ENCODE measurements at places on chromosomes 6 and 20.

DNA sequence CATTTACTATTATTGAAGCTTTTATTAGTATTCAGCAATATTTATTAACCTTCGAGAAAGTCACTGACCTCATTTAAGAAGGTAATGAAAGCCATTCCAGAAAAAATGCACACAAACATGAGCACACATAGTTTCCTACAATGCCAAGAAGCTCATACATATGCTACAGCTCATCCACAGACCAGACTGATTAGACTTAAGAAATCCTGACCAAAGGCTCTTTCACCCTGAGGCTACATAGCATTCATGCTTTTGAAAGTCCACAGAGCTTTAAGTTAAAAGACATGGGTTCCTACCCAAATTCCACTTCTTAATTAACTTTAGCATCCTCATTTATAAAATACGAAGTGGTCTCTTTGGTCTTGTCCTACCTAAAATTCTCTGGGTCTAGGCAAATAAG lies 430.4 kb downstream of the TBC1D32 start:
- no peak for DNase-seq

DNA sequence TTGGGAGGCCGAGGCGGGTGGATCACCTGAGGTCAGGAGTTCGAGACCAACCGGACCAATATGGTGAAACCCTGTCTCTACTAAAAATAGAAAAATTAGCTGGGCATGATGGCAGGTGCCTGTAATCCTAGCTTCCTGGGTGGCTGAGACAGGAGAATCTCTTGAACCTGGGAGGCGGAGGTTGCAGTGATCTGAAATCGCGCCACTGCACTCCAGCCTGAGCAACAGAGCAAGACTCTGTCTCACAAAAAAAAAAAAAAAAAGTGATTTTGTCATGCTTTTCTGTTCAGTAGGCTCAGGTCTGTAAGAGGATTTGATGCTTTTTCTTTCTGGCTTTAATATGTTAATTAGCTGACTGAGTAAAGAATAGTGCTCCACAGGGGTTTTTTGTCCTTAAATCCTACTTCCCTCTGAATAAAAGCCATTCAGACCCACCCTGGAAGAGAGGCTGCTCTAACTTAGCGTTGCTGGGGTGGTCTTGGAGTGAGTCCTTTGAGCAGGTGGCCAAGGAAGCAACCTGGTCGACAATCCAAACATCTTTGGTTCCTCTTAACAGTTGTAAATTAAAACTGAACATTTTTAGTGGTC lies 19.0 kb downstream of the MCM8 start:
- no peak for DNase-seq

DNA sequence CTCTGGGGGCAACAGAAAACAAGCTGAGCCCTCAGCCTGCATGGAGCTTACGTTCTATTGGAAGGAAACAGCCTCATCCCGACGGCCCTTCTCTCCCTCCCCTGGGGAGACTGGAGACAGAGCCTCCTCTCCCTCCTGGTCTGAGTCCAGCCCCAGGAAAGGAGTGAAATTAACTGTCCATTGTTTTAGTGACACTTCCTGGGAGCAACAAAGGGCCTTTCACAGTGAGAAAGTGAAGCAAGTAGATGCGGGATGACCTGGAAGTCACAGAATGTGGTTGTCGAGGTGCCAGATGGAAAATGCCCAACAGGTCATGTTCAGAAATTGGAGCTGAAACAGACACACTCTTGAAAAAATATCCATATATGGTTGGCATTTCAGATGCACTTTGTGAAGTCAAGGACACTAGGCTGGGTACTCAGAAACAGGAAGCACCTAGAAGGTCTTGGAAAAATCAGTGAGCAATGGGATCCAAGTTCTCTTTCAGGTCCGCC lies 77.8 kb downstream of the TFAP2C start:
- no peak for DNase-seq

DNA sequence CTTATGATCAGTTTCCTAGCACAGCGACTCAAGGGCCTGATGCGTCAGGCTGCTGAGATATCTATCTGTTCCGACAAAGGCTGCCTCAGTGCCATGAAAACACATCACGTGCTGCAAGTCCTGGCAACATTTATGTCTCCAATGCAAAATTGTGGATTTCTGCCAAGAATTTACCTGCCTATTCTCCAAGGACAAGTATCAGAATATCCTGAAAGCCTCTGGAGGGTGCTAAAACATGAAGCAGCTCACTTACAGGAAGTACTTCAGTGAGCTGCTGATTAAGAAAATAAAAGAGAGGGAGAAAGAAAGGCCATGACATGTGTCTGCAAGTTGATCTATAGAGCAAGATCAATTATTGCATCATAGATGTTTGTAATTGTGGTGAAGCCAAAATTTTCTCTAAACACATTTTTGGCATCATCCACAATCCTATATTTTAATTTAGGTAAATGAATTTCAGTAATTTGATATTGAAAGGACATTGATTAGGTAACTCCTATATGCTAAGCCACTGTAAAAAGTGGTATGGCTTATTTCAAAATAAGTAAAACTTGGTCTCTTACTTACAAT lies 25.8 kb upstream of the TPBG start:
- no peak for DNase-seq

GRCh38 chr6:22966691-22967422 lies 397.5 kb downstream of the HDGFL1 start:
- no peak for DNase-seq

DNA sequence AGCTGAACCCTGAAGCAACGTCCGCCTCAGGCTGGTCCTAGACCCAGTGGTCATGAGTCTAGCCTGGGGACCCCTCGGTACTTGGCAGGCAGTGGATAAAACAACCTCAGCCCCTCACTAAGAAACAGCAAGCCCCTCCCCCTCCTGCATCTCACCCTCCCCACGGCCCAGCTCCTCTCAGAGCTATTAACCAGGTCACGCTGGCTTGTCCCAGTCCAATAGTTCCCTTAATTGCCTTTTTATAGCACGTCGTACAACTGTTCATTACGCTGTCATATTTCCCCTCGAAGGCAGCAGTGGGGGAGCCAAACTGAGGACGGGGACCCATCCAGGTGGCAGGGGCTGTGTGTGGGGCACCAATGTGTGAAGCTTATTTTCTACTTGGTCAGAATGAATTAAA lies 8.6 kb upstream of the SLC32A1 start:
- no peak for DNase-seq

DNA sequence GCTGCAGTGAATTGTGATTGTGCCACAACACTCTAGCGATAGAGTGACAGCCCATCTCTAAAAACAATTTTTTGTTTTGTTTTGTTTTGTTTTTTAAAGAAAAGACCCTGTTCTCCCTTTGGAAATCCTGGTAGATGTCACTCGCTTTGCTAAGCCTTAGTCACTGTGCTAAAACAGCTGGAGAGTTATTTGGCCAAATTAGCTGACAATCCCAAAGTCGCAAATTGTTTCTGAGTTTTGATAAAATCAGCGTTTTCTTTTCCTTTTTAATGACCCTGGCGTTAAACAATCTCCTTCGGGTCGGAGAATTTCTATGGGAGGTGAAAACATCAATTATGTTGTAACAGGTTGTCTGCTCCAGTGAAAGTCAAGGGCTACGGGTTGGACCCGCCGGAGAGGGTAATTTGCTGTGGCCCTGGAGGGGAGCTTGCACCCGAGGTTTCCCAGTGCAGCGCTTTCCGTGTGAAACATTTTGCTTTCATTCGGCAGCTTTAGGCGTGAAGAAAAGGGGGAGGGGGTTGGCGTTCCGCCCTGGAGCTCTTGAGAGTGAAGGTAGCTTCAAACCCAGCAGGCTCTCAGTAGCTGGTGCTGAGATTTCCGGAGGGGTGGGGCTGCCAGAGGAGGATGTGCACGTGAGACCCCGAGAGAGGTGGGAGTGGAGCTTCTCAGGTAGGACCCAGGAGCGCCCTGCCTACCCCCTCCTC lies 296.6 kb downstream of the PHACTR1 start:
- DNase-seq, result peak; percentile 22

DNA sequence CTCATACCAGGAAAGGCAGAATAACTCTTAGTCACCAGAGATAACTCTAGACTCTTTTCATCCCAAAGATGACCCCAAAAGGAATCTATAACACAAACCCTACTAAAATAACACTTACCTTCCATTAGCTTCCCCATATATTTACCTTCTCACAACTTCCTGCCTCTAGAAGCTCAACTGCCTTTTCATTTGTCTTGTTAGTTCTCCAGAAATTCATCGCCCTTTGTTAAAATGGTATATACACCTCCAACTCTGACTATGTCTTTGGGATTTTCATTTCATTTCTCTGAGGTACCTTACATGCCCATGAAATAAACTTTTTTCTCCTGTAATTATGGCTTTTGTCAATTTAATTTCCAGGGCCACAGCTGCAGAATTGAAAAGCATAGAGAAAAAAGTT lies 33.5 kb downstream of the GCM1 start:
- DNase-seq, result no peak

DNA sequence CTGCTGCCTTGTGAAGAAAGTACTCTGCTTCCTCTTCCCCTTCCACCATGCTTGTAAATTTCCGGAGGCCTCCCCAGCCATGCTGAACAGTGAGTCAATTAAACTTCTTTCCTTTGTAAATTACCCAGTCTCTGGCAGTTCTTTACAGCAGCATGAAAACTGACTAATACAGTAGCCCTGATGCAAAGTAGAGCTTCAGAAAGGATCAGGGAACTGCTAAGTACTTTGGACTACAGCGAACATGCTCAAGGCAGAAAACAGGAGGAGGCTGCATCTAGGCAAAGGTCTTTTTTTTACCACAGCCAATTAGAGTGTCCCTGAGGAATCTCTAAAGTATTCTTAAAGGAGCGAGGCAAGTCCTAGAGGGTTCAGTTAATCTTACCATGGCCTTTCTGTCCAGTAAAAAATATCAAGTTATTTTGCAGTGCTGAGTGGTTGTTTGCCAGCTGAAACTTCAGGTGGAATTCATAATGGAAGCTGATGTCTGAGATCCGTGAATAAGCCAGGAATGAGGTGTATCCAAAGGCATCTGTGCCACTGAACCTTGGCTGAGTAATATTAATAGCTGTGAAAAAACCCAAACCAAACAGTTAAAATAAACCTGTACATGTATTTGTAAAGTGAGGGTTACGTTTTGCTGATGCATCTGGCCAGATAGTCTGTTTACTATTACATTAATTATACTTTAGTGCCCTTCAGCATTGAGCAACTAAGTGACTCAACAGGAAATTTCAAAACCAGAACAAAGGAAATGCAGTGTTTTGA lies 170.4 kb downstream of the PHF3 start:
- DNase-seq, result no peak

GRCh38 chr20:2446845-2447244 lies 23.7 kb downstream of the SNRPB start:
- DNase-seq, result no peak

- DNase-seq, result no peak
Observed at GRCh38 chr20:32970115-32970972, 33.9 kb downstream of the SUN5 start.

GRCh38 chr20:59688999-59689398 lies 84.7 kb downstream of the PHACTR3 start:
- no peak for DNase-seq

DNA sequence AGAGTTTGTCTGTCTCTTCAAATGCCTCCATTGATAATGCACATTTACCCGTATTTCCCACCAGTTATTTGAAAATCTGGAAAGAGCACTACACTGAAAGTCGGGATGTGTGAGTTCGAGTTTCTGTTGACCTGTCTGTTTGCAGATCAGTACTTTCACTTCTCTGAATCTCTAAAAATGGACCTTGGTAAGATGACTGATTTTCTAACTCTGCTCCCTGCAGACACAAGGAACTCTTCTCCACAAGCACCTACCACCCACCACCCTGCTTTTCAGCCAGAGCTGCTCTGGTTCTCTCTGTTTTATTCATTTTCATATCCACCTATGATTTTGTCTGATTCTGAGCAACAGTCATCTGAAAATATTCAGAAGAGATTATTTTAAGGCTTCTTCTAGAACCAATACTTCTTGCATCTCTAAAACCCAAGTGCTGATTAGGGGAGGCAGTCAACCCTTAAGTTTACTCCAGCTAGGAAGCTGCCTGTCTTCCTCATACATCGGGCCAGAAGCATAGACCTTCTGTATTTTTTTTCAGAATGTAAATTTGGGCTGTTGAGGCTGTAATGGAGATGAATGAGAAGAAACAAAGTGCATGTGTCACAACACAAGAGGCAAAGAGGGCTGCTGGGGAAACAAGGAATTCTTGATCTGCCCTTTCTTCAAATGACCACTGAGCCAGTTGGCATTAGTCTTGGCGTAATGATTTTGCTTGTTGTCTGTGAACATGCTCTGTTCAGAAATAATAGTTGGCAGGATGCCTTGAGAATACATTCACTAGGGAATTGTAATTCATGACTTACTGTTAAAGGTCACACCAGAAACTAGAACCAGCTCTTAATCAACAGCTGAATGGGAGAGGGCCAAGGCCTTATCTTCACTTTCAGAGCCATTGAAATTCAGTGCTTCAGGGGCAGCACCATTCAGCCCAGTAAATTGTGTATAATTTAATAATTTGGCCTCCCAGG lies 85.4 kb upstream of the MYLIP start:
- peak; percentile 54 for DNase-seq

GRCh38 chr6:145271577-145271976 lies 463.7 kb downstream of the EPM2A start:
- DNase-seq, result no peak

GRCh38 chr20:11853359-11853758 lies 64.3 kb upstream of the BTBD3 start:
- DNase-seq, result no peak

DNA sequence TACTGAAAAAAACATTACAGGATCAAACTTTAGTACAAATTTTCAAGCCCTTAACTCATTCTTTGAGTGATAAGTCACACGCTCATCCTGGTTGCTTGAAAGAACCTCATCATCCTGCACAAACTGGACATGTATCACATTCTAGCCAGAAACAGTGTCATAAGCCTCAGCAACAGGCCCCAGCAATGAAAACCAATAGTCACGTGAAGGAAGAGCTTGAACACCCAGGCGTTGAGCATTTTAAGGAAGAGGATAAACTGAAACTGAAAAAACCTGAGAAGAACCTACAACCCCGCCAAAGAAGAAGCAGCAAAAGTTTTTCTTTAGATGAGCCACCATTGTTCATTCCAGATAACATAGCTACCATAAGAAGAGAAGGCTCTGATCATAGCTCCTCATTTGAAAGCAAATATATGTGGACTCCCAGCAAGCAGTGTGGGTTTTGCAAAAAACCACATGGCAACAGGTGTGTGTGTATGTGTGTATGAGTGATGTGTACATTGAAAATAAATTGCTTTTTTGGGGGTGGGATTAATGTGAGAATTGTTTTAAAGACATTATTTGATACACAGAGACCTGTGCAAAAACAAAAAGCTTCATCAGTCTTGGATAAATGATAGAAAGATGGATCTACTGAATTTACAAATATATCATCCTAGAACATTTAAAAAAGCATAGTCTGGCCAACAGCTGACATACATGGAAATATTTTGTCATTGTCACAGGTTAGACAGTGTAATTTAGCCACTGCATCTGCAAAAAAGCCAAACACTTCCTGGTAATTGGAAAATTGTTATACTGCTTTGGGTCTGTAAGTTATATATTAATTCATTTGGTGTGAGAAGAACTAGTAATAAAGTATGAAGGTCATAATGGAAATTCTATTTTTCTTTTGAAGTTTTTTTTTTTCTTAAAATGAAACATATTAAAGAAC lies 50.1 kb downstream of the PHF3 start:
- DNase-seq, result peak; percentile 46

GRCh38 chr6:166027761-166028160 lies 139.9 kb downstream of the TBXT start:
- no peak for DNase-seq

GRCh38 chr6:44608175-44608574 lies 220.7 kb downstream of the CDC5L start:
- no peak for DNase-seq
